Posterior vena cava (tissue), 2 donors: ENCODE measurements at places on chromosomes 6 and 20. TPM values are rescaled to one million over a fixed set of nuclear protein-coding genes. Genes with fewer than 3 reads are reported as not detected.

DNA sequence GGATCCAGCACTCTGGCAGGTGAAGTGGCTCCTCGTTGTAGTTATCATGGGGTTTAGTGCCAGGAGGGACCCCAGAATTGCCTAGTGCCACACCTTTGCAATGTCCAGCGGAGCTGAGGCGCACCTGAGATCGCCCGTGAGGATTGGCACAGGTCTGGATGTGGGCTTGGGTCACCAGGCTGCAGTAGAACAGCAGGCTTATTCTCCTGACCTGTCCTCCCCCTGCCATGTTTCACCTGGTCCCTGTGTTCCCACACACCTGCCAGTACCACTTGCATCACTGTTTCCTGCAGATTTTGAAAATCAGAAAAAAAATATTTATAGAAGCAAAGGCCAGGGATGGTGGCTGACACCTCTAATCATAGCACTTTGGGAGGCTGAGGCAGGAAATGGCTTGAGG lies 16.7 kb downstream of the ENTPD6 start:
- no peak for DNase-seq

GRCh38 chr6:39669973-39670342 lies 55.2 kb downstream of the KIF6 start:
- DNase-seq = no peak

GRCh38 chr6:159959165-159959975 lies 9.5 kb upstream of the IGF2R start:
- DNase-seq = no peak

GRCh38 chr6:85676086-85676729 lies 33.5 kb upstream of the SYNCRIP start:
- no peak for DNase-seq

GRCh38 chr20:48686238-48687116 lies 141.3 kb downstream of the PREX1 start:
- no peak for DNase-seq

DNA sequence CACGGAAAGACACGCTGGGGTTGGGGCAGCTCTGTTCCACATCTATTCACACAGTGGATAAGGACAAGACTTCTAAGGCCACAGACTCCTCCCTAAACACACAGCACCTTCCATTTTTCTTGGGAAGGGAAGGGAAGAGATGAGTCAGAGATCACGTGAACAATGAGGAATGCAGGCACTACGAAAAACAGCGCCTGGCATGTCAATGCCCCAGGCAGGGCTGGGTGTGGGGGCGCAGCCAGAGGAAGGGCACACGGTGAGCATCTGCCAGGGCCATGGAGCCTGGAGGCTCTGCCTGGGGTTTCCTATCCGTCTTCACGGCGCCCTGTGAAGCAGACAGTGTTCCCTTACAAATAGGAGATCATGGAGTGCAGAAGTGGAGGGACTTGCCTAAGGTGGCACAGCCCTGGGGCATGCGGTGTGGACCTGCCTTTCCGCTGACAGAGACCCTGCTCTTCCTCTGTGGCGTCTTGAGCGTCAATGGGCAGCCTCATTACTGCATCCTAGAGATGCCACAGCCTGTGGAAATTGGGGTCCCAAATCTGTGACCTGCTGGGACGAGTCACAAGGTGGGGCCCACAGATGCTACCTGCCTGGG lies 15.4 kb downstream of the UNC93A start:
- DNase-seq = no peak

Gene SLC17A2
- total RNA-seq = not detected

DNA sequence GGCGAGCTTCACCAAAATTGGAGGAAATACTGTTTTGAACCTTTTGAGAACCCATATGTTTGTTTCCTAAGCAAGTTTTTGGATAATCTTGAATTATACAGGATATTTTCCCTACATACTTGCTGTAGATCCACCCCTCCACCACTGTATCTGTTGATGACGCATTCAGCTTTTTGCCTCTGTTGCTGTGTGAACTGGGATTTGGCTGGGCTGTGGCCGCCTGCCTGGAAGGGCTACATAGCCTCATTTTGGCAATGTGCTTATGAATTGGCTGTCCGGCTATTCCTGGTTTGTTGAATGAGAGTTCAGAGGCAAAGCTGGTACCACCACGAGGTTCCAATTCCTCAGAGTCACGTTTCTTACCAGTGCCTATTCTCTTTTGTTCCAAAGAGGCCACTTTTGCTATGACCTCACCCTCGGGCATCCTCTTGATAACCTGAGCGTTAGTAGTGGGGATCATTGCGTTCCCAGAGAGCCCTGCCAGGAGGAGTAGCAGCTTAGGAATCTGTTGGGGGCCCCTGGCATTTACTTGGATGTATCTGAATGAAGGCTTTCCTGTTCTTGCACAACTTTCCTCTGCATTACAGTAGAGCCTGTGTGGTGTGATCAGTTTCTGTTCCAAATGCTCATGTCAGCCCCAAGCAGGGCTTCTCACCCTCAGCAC lies 6.4 kb downstream of the FAM83D start:
- no peak for DNase-seq

DNA sequence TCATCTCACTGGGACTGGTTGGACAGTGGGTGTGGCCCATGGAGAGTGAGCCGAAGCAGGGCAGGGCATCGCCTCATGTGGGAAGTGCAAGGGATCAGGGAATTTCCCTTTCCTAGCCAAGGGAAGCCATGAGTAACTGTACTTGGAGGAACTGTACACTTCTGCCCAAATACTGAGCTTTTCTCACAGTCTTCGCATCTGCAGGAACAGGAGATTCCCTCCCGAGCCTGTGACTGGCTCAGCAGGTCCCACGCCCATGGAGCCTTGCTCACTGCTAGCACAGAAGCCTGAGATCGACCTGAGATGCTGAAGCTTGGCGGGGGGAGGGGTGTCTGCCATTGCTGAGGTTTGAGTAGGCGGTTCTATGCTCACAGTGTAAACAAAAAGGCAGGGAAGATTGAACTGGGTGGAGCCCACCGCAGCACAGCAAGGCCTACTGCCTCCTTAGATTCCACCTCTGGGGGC lies 10.4 kb upstream of the CALHM5 start:
- DNase-seq = no peak

Gene OXT
- not detected for total RNA-seq

Gene SLC2A4RG
- total RNA-seq = 112 TPM
